ENCODE measurements at places on chromosomes 6 and 20.

DNA sequence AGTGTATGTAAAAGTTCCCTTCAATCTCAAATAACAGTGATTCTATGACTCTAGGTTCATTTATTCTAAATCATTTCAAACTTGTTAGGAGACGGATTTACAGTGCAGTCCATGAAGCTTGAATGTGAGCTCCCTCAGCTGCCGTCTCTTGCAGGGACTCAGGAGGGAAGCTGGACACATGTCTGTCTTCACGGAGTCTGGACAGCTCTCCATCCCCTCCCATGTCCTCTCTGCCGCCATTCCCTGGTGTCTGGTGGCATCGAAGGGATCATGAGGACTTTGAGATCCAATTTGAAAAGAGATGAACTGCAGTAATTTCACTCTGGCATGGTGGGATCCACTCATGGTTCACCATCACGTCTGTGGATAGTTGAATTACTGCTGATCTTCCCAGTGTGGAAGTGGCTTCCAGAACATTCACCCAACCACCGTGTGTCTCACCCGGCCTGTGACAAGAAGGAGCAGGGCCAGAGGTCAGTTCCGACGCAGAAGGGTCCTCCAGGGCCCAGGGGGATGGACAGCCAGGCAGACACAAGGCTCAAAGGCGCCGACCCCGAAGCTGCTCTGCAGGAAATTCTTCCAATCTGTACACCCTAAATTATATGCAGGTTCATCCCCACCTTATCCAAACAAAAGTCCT, 370.1 kb downstream of the THBS2 start:
- DNase-seq: no peak

DNA sequence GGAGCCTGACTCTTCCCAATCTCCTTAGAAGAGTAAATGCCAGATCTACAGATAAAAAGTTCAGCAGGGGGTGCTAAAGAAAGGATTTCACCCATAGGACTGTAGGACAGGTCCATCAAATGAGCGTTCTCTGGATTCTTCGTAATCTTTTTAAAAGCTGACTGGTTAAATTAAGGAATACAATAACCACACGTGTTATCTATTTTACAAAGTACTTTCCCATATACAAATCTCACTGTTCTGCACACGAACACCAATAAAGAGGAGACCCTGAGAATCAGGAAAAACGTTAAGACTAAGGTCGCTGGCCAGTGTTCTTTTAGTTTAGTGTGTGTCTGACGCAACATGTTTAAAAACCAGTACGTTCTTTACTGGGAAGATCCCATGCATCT, 542 bp downstream of the TUBE1 start:
- DNase-seq: peak; percentile 16

DNA sequence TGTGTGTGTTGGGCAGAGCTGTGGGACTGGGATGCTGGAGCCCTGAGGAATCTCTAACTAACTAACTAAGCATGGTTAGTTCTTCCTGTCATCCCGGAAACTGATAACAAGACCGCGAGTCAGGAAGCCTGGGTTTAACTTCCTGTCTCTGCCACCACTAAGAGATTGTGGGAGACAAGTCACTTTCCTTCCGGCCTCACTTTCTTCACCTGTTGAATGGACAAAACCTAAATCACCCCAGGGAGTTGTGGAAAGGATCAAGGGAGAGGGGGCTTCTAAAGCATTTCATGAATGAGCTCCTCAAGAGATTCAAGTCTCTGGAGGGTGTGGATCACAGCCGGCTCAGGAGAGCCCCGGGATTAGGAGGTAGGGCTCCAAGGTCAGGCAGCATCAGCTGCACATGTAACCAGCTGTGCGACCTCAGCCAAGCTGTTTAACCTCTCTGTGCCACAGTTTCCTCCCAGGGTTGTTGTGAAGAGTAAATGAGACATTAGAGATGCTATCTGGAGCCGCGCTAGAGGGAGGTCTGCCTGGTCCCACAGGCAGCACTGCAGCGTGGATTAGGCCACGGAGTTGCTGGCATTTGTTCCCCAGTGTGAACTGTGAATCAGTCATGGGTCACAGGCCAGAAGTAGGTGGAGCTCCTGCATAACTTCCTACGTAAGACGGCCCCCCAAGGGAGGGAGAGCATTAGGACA, 105.1 kb downstream of the TOX2 start:
- no peak for DNase-seq

DNA sequence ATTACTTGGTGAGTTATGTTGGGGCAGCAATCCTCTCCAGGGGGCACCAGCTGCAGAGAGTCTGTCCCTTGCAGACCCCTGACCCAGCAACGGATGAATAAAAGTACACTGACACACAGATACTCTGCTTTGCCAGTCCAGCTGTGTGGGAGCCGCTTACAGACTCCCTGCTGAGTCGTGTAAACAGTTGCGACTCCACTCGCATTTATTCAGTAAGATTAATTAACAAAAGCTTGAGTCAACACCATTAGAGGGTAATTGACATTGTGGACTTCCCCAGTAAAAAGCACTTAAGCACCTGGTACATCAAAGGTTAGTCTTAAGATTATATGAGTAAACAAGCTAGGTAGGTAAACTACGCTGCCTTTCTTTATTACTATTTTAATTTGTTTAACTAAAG, 92.0 kb upstream of the TMEM181 start:
- no peak for DNase-seq

DNA sequence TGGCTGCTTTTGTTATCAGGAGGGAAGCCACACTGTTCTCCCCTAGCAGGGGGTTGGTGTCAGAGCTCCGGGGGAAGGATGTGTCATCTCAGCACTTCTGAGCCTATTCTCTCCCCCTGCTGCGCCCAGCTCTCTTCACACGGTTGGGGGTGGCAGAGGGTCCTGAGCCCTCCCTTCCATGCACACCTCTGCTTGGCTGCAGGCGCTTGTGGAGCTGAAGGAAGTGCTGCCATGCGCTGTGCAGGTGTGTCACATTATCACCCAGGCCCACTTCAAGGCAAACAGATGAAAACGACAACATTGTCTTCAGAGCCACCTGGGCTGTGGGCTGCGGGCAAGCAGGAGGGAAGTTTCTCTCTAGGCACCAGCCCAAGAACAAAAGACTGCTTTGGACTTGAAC, 263.4 kb downstream of the BMP7 start:
- DNase-seq: no peak

DNA sequence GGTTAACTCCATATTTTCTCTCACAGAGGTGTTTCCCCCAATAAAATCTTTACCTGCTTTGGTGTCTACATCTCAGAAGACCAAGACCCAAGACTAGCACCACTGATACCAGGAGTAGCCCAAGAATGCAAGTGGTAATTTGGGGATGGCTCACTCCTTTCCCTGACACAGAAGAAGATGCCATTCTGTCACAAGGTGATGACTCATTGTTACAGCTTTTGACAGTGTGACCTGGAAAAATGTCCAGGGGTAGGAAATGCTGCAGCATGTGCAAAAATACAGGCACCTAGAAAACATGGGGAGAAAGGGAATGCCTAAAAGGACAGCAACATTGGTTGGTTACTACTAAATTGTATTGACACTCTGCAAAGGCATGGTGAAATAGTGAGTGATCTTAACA, 254.0 kb upstream of the GJE1 start:
- DNase-seq: no peak

DNA sequence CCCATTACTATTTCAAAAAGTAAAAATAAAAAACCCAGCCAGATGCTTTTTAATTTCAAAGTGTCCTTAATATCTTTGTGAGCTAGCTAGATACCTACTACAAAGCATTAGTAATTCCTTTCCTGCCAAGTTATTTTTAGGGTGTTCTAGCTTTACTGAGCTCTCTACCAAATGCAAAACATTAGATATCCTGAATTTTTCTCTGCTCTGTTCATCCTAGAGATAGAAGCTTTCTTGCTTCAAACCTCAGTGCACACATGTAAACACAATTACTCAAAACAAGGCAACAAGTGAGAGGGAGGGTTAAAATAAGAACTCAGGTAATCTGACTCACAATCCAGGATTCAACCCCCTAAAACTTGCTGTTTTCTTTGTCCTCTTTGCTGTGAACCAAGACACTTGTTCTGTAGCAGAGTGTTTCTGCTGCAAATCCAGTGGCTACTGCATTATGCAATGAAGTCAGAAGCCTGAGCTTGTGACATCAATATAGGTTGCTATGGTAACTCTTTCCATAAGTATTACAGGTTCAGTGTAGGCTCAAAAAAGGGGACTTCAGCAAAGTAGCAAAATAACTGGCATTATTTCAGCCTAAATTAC, 72.6 kb upstream of the STXBP5 start:
- DNase-seq: no peak

DNA sequence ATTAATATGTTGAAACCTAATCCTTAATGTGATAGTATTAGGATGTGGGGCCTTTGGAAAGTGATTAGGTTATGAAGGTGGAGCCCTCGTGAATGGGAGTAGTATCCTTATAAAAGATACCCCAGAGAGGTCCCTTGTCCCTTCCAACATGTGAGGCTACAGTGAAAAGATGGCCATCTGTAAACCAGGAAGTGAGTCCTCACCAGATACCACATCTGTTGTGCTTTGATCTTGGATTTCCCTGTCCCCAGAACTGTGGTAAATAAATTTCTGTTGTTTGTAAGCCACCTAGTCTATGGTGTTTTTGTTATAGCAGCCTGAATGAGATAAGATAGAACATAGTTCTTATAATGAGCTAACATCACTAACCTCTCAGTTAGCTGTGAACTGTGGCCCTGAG, 16.6 kb upstream of the CALHM6 start:
- DNase-seq: no peak

GRCh38 chr20:40639676-40640355, 49.2 kb downstream of the MAFB start:
- no peak for DNase-seq

DNA sequence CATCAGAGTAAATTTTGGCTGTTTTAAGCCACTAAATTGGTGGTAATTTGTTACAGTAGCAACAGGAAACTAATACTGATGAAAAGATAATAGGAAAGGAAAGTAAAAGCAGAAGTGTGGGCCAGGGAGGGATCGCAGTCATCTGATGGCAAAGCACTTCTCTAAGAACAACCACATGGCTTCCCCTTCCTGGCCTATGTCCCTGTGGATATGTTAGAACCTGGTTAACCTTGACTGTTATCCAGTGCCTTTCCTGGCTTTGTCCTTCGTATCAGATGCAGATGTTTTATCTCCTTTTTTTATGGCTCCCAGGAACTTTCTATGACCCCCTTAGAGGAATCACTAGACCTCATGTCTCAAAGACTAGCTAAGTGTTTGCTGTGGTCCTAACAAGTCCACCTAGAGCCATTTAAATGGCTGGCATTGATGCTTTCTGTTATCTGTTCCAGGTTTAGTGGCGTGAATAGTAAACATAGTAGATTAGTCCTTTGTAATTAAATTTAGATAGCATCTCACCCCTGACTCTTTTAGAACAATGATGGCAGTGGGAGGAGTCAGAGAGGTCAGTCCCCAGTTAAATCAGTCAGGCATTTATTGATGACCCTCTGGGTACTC, 79.2 kb upstream of the PHACTR2 start:
- DNase-seq: no peak

- no peak for DNase-seq
Observed at GRCh38 chr6:111361648-111362047, 121.4 kb downstream of the REV3L start.

DNA sequence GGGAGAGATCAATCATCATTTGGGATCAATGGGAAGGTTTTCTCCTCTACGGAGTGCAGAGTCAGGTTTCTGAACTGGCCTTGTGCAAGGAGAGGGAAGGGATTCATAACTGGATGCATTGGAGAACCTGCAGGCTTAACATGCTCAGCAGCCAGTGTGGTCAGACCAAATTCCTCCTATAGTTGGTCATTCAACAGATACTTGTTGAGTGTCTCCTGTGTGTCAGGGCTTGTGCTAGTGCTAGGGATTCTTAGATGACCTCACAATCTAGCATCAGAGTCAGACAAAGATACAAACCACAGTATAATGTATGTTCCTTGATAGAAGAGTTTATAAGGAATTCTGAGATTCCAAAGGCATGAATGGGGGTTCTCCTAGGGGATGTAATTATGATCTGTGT, 23.9 kb downstream of the RALY start:
- no peak for DNase-seq

DNA sequence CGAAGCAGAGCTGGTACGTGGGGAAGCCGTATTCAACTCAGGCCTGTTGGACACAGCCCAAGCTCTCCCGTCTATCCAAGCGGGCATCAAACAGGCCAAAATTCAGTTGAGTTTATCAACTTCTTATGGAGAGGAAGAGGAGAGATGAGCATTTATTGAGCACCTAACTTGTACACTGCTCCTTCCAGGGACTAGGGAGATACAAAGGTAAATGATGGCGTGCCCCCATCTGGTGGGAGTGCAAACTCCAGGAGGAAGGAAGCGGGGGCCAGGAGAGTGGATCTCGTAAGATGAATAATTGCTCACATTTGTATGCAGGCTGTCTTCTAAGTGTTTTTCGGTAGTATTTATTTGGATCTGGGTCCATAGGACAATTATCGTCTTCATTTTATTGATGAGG, 146.6 kb downstream of the SOBP start:
- no peak for DNase-seq
